CD4-positive, CD25-positive, alpha-beta regulatory T cell (primary cell): ENCODE measurements at places on chromosomes 11 and 22.

- H3K36me3 ChIP-seq = peaks cover 20% of the 10 kb centered on the region
- no peaks in the 10 kb centered on the region for H3K4me1 ChIP-seq
- H3K27me3 ChIP-seq = no peaks in the 10 kb centered on the region
- no peak for DNase-seq
- H3K4me3 ChIP-seq = no peak overlapping the region
These were observed 29.4 kb downstream of the TUB start for GRCh38 chr11:8110396-8110795.

DNA sequence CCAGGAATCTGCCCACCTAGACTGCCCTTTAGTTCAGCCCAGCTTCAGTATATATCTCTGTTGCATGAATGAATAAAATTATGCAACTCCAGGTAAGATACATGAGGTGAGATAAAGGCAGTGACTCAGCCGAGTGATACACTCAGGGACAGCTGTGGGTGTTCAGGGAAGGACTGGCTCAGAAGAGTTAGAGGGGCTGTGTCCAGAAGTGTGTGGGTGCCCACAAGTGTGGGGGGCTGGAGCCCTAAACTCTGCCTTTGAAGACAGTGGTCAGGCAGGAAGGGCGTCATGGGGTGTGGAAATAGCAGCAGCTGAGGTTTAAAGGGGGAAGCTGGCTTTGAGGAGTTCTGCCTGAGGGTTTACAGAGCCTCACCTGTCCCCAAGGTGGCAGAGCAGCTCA is 8.3 kb downstream of the FTH1 start:
- no peak for DNase-seq
- H3K4me3 ChIP-seq = no peak overlapping the region
- H3K4me1 ChIP-seq = peaks cover 21% of the 10 kb centered on the region
- peaks cover 6% of the 10 kb centered on the region for H3K27me3 ChIP-seq
- H3K36me3 ChIP-seq = peaks cover 10% of the 10 kb centered on the region

DNA sequence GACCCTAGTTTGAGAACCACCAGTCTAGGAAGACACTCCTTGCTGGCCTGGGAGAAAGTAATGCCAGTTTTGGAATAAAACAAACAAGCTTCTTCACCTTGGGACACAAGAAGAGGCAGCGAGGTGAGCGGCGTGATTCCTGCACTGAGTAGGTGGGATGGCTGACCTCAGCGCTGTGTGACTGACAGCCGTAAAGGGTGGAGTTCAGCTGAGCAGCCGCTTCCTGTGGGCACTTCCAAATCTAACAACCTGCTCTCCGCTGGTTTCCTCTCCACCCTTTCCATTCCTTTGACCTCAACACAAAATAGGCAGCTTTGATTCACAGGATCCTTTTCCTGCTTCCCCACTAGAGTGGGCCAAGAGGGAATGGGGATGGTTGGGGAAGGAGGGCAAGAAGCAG is 45.8 kb downstream of the PC start:
- DNase-seq = no peak
- no peaks in the 10 kb centered on the region for H3K36me3 ChIP-seq
- H3K27ac ChIP-seq = no peak overlapping the region
- H3K4me1 ChIP-seq = no peaks in the 10 kb centered on the region

GRCh38 chr11:94147433-94147845 is 18.8 kb downstream of the PANX1 start:
- H3K4me1 ChIP-seq = peaks cover 8% of the 10 kb centered on the region
- DNase-seq = peak; percentile 31
- no peaks in the 10 kb centered on the region for H3K36me3 ChIP-seq
- H3K27me3 ChIP-seq = no peaks in the 10 kb centered on the region

DNA sequence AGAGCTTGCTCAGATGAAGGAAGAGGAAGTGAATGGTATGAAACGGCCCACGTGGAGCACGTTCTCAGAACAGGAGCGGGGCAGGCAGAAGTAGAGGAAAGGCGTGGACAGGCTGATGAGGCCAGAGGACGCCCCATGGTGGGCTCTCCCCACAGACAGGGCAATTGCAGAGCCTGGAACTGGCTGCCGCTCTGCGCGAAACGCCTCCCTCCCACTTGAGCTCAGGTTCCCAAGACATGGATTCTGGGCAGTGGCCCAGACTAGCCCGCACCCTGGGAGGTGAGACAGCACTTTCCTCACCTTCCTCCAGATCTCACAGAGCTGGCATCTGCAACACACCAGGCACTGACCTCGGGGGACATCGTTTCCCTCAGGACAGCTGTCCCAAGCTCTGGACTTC is 117.6 kb downstream of the PHF21B start:
- H3K4me3 ChIP-seq = no peak overlapping the region
- H3K27me3 ChIP-seq = no peaks in the 10 kb centered on the region
- no peak for DNase-seq
- H3K4me1 ChIP-seq = no peaks in the 10 kb centered on the region
- no peak overlapping the region for H3K27ac ChIP-seq
- H3K36me3 ChIP-seq = no peaks in the 10 kb centered on the region

GRCh38 chr11:74011360-74012073 is 2.6 kb upstream of the UCP3 start:
- DNase-seq = no peak
- H3K27me3 ChIP-seq = no peaks in the 10 kb centered on the region
- peaks cover 99% of the 10 kb centered on the region for H3K4me1 ChIP-seq
